ENCODE measurements at places on chromosomes 16 and 17.

- no peak for DNase-seq
Observed at GRCh38 chr16:27220991-27221390, 17.7 kb downstream of the KDM8 start.

DNA sequence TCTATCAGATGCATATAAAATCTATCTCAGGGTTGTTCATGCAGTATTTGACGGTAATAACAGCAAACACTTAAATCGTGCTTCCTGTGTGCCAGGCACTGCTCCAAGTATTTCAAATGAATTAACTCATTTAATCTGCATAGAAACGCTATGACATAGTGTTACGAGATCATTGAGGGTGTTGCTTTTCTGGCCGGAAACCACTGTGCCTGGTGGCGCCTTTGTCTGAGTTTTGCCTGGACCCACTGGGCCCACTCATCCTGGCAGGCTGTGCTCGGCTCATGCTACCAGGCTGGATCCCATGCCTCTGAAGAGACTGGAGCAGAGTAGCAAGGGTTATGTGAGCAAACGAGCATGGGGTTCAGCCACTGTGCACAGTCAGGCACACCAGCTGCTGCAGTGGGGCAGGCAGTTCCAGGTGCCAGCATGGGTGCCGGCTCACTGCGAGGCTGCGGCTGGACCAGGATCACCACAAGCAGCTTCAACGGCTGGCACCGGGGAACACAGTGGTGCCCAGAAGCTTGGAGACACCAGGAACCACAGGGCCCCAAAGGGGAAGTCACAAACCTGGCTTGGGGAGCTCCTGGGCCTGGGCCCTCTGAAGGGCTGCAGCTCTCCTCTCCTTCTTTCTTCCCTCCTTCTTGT is 45.9 kb upstream of the CLEC19A start:
- DNase-seq, result no peak

DNA sequence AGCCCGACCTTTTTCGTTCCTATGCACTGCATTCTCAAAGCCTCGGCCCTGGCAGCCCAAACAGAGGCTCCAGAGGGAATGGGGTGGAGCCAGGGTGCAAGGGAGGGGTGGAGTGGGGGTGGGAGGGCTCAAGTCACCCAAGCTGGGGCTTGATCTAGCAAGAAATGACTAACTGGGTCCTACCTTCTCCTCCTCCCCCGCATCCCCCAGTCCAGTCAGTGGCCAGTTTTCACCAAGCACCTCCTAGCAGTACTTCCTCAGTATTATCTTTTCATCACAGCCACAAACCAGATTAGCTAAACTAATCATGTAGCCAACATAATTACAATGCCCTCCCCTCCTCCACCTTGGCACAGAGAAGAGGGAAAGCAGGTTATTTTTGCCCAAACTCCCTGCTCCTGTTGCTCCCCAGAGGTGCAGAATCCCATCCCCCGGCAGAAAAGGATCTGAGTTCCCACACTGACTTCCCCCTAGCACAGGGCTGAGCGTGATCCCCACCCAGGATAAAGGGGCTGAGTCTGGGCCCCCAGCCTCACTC is 2.2 kb downstream of the JUP start:
- no peak for DNase-seq

DNA sequence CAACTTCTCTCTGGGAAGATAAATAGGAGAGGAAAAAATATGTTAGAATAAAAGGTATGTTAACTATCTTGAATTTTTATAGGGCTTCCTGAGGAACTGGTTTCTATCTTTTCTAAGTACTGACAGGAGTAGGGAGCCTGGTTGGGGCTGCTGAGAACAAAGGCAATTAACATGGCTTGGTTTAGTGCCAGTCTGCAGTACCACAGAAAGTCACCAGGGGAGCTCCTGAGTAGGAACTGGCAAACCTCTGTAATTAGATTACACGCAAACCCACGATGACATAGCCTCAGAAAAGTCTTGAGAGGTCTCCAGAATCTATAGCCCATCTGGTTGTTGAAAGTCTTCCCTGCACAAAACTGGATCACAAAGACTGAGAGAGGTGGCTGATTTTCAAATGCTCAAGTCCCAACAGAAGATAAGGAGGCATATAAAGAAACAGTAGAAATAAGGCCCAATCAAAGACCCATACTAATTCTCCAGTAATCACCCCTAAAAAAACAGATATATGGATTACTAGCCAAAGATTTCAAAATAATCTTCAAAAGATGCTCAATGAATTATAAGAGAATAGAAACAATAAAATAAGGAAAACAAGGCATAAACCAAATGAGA is 11.7 kb upstream of the CNTNAP4 start:
- DNase-seq, result no peak

GRCh38 chr17:48636177-48637018 is 10.2 kb upstream of the HOXB9 start:
- DNase-seq, result no peak

DNA sequence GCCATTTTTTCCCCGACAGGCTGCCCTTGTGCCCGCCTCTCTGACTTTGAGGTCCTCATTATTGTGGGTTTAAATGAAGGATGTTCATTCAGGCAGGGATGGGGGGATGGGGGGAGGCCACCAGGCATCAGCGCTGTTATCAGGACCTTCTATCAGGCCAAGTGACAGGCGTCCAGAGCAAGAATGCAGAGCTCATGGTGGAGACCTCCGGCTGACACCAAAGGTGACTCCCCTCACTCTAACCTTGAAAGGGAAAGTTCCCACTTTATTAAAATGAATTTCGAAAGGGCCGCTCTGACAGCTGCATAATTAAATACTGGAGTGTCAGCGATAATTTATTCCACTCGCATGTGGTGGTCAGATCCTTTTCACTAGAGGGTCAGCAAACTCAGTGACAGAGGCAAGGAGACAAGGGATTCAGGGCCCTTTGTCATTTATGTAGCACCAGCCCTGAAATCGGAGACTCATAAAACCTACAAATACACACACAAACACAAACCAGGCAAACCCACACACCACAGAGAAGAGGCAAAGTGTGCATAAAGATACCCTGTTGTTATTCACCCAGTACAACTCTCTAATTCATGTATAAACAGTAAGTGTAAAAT is 436.0 kb downstream of the MAF start:
- no peak for DNase-seq

DNA sequence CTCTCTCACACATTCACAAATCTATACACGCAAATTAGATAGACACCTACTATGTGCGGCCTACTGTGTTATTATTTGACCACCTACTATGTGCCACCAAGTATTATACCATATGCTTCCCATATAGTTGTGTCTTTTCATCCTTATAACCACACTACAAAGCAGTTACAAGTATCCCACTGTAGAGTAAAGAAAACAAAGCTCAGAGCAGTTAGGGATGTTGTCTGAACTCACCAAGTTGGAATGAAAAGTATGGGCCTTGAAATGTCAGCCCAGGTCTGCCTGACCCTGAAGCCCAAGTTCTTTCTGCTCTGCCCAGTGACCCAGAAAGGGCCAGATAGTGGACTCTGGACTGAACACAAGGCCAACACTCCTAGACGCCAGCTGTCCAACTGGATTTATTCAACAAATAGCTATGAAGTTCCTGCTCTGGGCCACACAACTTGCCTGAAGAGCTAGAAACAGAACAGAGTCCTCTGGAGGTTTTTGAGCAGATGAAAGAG is 8.5 kb downstream of the KRT37 start:
- DNase-seq, result no peak

DNA sequence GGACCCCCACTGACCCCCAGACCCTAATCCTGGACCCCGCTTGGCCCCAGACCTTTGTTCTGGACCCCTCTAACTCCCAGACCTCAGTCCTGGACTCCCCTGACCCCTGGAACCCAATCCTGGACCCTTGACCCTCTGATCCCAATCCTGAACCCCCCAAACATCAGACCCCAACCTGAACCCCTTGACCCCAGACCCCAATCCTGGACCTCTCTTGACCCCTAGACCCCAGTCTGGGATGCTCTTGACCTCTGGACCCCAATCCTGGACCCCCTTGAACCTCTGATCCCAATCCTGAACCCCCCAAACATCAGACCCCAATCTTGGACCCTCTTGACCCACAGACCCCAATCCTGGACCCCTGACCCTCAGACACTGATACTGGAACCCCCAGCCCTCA is 13.5 kb upstream of the P2RX1 start:
- DNase-seq, result no peak

- no peak for DNase-seq
Observed at GRCh38 chr17:29959658-29960337, 18.4 kb downstream of the EFCAB5 start.

DNA sequence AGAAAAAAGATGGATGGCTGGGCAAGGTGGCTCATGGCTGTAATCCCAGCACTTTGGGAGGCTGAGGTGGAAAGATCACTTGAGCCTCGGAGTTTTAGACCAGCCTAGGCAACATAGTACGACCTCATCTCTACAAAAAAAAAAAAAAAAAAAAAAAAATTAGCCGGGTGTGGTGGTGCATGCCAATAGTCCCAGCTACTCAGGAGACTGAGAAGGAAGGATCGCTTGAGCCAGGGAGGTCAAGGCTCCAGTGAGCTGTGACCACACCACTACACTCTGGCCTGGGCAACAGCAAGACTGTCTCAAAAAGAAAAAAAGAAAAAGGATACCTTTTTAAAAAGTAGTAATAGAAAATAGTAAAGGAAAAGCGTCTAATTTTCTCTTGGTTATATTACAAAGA is 20.7 kb downstream of the ZNF652 start:
- DNase-seq, result no peak

GRCh38 chr17:54172985-54173316 is 350.2 kb downstream of the KIF2B start:
- DNase-seq, result no peak

DNA sequence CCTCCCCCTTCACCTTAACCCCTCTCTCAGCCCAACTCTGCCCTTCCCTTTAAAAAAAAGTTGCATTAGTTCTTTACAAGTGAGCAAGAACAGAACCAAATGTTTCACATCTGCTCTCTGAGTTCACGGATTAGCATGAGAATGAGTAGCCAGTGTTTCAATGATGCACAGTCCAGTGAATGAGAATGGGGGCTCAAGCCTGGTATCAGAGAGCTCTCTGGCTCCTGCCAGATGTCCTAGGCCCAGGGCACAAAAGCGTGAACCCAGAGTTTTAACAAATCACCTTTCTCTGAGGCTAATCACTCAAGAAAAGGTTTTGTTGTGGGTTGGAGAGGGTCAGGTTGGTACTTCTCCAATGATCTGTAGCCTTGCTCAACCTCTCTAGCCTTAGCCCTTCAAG is 41.5 kb upstream of the HS3ST3A1 start:
- no peak for DNase-seq

- DNase-seq, result no peak
Observed at GRCh38 chr16:88076211-88076931, 125.1 kb downstream of the BANP start.

DNA sequence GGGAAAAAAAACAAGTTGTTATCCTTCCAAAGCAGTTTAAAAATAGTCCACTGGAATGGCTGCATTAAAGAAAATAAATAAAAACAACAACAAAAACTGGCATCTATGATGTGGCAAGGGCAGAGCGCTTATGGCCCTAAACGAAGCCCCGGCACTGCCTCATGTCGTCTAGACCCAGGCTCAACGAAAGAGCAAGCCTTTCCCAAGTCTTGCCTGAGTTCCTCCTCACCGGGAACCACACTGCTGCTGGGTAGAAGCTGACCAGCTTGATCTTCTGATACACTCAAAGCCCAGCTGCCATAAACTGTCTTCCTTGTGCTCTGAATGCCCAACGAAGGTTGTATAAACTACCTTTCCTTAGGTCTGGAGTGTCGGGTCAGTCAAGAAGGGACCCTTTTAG is 37.0 kb downstream of the NDEL1 start:
- no peak for DNase-seq

DNA sequence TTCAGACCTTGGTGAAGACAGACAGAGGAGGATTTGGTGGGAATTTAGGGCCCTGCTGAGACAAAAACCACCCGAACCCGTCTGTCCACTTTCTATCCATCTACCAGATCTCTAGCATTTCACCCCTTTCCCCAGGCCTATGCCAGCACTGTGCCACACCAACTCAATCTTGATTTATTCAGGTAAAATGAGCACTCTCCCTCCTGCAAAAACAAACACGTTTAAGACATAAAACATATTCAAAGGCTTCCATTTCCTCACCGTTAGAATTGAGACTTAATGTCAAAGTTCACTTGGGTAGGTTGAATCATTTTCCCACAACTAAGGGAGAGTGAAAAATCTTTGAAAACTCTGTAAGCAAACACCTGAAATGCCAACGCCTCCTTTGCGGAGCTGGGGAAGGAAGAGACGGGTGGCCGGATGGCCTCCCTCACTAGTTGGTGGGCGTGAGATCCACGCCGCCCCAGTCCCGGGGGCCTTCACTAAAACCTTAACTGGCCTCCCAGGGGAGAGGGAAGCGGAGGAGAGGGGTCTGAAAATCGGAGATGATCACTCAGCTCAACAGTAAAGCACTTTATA is 862 bp downstream of the DCAKD start:
- DNase-seq, result no peak

DNA sequence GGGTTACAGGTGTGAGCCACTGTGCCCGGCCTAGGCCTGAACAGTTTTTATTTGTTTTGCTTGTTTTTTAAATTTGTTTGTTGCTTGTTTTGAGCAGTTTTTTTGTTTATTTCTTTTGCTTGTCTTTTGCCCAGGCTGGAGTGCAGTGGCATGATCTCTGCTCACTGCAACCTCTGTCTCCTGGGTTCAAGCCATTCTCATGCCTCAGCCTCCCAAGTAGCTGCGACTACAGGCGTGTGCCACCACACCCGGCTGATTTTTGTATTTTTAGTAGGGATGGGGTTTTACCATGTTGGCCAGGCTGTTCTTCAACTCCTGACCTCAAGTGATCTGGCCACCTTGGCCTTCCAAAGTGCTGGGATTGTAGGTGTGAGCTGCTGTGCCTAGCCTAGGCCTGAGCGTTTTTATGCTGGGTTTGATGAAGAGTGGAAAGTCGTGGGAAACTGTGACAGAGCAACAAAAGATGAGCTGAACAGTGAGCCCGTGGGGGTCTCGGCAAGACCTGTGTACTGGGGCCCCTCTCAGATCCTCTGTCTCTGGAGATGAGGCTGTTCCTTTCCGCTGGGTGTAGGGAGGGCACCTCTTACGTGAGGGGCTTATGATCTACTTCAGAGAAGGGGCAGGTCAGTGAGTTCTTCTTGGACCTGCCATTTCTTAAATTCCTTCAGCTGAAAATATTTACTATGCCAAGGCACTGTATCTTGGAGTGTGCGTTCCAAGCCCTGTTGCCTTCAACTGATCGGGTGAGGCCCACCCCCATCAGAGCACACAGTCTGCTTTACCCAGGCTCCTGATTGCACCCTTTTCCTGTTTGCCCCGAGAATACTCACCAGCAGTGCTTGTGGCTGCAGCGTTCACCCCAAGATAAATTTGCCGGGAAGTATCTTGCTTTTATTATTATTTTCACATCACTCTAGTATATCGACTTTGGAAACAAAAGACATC is 322.1 kb downstream of the SEC14L1 start:
- no peak for DNase-seq
